ENCODE measurements at places on chromosomes 12 and 14. TPM values are rescaled to one million over a fixed set of nuclear protein-coding genes. Genes with fewer than 3 reads are reported as not detected.

- H3K27me3 ChIP-seq = no peaks in the 10 kb centered on the region
- no peaks in the 10 kb centered on the region for H3K4me1 ChIP-seq
- no peak for DNase-seq
- no peak overlapping the region for H3K27ac ChIP-seq
Observed at GRCh38 chr12:1878214-1878613, 40.2 kb downstream of the CACNA2D4 start.

DNA sequence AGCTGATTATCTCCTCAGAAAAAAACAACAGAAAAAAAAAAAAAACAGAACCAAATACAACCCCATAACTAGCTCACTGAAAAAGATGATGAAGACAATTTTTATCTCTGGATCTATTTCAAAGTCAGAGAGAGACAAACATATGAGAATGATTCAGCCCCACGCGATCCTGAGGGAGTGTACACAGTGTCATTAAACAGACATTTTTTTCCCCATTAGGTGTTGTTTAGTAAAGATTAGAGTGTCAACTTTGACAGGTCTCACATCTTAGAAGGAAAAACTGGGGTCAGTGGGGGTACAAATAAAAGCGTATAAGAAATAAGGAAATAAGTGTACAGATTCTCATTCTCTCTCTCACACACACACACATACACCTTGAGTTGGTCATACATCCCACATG lies 635.4 kb downstream of the NRXN3 start:
- H3K27ac ChIP-seq = no peak overlapping the region
- DNase-seq = no peak
- H3K4me3 ChIP-seq = no peak overlapping the region
- no peaks in the 10 kb centered on the region for H3K4me1 ChIP-seq
- no peaks in the 10 kb centered on the region for H3K27me3 ChIP-seq
- no peaks in the 10 kb centered on the region for H3K36me3 ChIP-seq

DNA sequence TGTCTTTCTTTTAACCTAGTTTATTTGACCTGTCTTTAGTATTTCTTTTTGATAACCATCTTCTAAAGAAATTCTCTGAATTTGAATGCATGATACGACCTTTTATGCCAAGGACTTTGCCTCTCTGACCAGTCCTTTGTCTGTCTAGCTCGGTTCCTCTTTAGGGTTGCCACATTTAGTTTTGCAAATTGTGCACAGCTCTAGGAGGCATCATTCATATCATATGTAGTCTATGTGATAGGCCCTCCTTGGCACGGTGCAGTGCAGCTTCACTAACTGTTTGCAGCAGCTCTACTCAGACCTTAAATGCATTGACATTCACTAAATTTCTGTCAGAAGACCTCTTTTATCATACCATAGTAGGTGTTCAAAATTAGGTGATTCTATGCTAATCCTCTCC lies 75.6 kb downstream of the USP15 start:
- peaks cover 9% of the 10 kb centered on the region for H3K4me1 ChIP-seq
- no peaks in the 10 kb centered on the region for H3K27me3 ChIP-seq
- no peak for DNase-seq
- no peak overlapping the region for H3K27ac ChIP-seq
- peaks cover 36% of the 10 kb centered on the region for H3K36me3 ChIP-seq

TBC1D30 gene
- not detected for polyA plus RNA-seq

- DNase-seq = no peak
- no peaks in the 10 kb centered on the region for H3K4me1 ChIP-seq
- H3K27me3 ChIP-seq = no peaks in the 10 kb centered on the region
Observed at GRCh38 chr12:78473136-78473535, 391.4 kb upstream of the SYT1 start.

EPYC gene
- not detected for polyA plus RNA-seq

DNA sequence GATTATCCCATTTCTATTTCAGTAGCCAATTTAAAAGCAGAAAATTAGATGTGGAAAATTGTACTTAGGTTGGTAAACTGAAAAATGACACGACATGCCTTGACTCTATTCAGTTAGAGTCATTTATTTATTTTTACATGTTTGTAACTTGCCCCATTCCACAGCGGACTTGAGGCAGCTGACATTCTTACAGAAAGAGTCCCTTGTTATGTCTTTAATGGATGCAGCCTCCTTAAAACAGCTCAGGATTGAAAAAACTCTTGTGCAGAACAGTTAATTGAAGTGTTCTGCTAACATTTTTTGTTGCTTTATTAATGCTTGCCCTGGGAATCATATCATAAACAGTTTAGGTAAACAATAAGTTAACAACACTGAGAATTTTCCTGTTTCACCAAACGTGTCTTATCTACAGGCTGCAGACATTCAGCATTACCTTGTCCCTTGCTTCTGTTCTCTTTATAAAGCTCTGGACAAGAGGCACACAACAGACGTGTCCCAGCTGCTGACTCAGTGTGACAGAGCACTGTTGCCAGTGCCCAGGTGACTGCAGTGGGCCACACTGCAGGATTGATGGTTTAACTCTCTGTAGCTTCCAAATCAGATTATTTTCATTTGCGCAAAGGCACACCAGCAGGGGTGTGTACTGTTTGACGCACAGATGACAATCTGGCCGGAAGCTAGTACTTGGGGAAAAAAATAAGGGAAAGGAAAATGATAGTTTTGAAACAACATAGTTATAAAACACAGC lies 101.6 kb downstream of the PELI2 start:
- H3K4me3 ChIP-seq = no peak overlapping the region
- no peaks in the 10 kb centered on the region for H3K36me3 ChIP-seq
- H3K4me1 ChIP-seq = no peaks in the 10 kb centered on the region

GRCh38 chr12:18496156-18496555 lies 234.8 kb downstream of the PIK3C2G start:
- H3K4me3 ChIP-seq = no peak overlapping the region
- H3K4me1 ChIP-seq = no peaks in the 10 kb centered on the region

DNA sequence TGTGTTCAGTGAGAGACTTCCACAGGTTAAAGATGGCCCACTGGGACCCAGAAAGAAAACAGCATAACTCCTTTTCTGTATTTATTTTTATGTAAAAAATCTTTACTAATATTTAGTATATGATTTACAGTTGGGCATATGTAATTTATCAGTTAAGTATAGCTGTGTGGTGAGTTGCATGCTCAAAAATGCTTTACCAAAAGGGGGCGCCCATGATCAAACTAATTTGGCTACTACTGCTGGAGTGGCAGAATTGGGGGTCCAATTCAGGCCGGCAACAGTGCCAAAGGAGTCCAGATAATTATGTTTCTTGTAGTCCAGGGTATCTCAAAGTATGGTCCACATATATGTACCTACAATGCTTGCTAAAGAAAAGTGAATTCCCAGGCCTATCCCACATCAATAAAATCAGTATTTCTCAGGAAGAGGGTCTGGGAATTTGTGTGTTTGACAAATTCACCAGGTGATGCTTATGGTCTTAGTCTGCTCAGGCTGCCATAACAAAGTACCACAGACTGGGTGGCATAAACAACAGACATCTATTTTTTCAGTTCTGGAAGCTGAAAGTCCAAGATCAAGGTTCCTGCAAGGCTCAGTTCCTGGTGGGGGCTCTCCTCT lies 152.0 kb downstream of the KTN1 start:
- no peaks in the 10 kb centered on the region for H3K4me1 ChIP-seq
- H3K36me3 ChIP-seq = no peaks in the 10 kb centered on the region
- H3K27me3 ChIP-seq = peaks cover 2% of the 10 kb centered on the region
- H3K4me3 ChIP-seq = no peak overlapping the region
- H3K27ac ChIP-seq = no peak overlapping the region

DNA sequence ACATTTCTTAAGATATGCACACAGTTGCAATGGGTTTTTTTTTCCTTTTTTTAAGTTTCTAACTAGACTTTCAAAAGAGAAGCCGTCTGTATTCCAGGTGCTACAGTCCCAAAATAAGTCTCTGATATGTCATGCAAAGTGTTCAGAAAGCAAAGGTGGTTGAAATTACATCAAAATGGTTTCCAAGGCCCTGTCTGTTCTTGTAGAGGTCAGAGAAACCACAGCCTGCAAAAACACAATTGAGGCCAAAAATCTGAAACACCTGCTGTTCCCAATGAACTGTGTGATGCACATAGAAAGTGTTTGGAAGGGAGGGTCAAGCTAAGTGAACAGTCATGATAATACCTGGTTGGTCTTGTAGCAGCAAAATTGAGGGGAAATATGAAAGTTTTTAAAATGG lies 91.0 kb downstream of the VRK1 start:
- H3K27me3 ChIP-seq = no peaks in the 10 kb centered on the region
- no peaks in the 10 kb centered on the region for H3K4me1 ChIP-seq
- H3K36me3 ChIP-seq = no peaks in the 10 kb centered on the region
- no peak overlapping the region for H3K4me3 ChIP-seq

NANOG gene
- not detected for polyA plus RNA-seq

SYNDIG1L gene
- not detected for polyA plus RNA-seq

- no peaks in the 10 kb centered on the region for H3K36me3 ChIP-seq
- H3K27me3 ChIP-seq = no peaks in the 10 kb centered on the region
Observed at GRCh38 chr12:80857311-80857710, 80.4 kb downstream of the LIN7A start.

DTD2 gene
- polyA plus RNA-seq = 14.4 TPM

GRCh38 chr14:68692916-68693771 lies 99.7 kb downstream of the ZFP36L1 start:
- DNase-seq = no peak
- no peaks in the 10 kb centered on the region for H3K27me3 ChIP-seq
- no peaks in the 10 kb centered on the region for H3K36me3 ChIP-seq
- H3K4me3 ChIP-seq = no peak overlapping the region

GLIPR1L2 gene
- polyA plus RNA-seq = 2.2 TPM

DNA sequence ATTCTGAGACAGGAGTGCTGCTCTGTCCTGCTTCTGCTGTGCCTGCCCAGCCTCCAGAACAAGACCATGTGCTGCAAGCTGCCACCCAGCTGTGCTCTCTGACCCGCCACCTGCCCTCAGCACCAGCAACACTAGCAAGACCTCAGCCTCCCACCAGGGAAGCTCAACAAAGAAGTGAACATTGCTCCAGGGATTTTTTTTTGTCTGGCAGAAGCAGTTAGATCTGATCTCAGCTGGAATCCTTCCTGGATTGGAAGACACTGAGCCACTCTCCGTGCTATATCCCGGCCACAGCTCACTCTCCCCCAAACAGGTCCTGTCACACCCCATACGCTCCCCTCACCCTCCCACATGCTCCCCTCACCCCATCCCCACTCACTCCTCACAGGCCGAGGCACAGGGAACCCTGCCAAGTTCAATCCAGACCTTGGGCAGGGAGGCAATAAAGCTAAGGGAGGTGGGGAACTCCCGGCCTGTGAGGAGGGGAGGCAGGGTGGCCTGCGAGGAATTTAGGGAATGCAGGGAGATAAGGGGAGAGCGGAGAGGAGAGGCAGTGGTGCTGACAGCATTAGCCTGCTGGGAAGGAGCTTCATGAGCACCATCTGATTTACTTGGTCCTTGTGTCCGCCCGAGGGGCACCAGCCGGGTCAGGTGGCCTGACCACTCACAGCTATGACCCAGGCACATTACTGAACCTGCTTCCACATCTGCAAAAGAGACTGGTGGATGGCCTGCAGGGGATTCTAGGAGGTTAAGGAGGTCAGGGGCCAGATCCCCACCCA lies 29.7 kb downstream of the CCDC85C start:
- no peak overlapping the region for H3K4me3 ChIP-seq
- no peak for DNase-seq
- H3K27ac ChIP-seq = no peak overlapping the region
- H3K36me3 ChIP-seq = no peaks in the 10 kb centered on the region
- H3K27me3 ChIP-seq = no peaks in the 10 kb centered on the region

DNA sequence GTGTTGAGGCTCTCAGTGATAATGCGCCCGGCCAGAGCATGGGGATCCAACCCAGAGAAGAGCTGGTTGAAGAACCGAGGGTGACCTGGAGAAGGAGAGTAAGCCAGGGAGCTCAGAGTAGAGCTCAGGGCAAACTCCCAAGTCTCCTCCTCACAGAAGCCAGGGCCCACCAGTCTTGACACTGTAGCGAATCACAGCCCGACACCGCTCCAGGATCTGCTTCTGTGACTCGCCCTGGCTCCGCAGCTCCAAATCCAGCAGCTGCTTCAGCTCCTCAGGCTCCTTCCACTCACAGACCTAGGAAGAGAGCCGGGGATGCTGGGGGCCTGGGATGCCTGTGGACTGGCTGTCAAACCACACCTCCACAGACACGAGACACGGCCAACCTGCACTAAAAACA lies 8.2 kb upstream of the ZNF740 start:
- no peaks in the 10 kb centered on the region for H3K27me3 ChIP-seq
- H3K4me1 ChIP-seq = no peaks in the 10 kb centered on the region
- no peak overlapping the region for H3K4me3 ChIP-seq
- no peak for DNase-seq

DNA sequence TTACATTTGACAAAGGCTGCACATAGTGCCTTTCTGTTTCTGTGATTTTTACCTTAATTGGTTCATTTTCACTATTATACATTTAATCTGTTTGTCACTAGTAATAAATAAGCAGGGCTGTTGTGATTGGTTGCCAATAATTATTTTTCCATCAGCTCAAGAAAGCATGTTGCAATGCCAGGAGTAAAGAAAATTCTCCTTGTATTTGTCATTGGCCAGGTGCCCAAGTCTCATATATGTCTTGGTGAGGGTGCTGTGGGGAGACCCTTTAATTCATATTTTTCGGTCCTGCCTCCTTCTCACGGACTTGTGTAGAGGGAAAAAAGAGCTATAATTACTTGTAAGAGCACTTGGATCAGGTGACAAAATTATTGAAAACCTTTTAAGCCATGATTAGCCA lies 108.0 kb downstream of the KITLG start:
- no peak overlapping the region for H3K27ac ChIP-seq
- H3K27me3 ChIP-seq = no peaks in the 10 kb centered on the region
- no peaks in the 10 kb centered on the region for H3K36me3 ChIP-seq
- no peak for DNase-seq

MAGOHB gene
- 41.8 TPM for polyA plus RNA-seq

DNA sequence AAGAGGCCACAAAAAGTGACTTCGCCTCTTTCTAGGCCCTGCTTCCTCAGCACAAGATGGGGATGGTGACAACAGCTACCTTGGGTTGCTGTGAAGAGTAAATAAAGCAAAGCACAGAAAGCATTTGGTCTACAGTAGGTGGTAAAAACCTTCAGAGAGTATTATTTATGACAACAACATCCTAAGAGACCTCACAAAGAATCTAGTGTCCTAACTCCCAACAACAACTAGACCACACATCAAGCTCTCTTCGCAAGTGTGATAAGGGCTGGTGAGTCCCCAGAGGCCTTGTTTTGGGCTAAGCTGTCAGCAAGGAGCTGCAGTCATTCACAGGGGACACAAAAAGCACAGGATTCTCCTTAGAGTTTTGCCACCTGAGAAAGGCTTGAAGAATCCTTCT lies 84.9 kb downstream of the EFCAB11 start:
- no peak overlapping the region for H3K4me3 ChIP-seq
- H3K27me3 ChIP-seq = no peaks in the 10 kb centered on the region
- DNase-seq = no peak
- no peaks in the 10 kb centered on the region for H3K4me1 ChIP-seq
- no peak overlapping the region for H3K27ac ChIP-seq
- H3K36me3 ChIP-seq = peaks cover 3% of the 10 kb centered on the region

- H3K36me3 ChIP-seq = no peaks in the 10 kb centered on the region
- H3K27me3 ChIP-seq = peaks cover 6% of the 10 kb centered on the region
- DNase-seq = no peak
- H3K27ac ChIP-seq = no peak overlapping the region
Observed at GRCh38 chr12:75322464-75322863, 7.7 kb downstream of the CAPS2 start.

- DNase-seq = no peak
- no peak overlapping the region for H3K27ac ChIP-seq
- H3K27me3 ChIP-seq = no peaks in the 10 kb centered on the region
- H3K4me3 ChIP-seq = no peak overlapping the region
Observed at GRCh38 chr12:75172611-75173010, 37.0 kb downstream of the KCNC2 start.
